ENCODE measurements at places on chromosomes 6 and 20.

- DNase-seq, result no peak
Measured at GRCh38 chr6:4957521-4958231, 46.2 kb downstream of the RPP40 start.

- no peak for DNase-seq
Measured at GRCh38 chr6:72712910-72713309, 91.0 kb downstream of the KCNQ5 start.

DNA sequence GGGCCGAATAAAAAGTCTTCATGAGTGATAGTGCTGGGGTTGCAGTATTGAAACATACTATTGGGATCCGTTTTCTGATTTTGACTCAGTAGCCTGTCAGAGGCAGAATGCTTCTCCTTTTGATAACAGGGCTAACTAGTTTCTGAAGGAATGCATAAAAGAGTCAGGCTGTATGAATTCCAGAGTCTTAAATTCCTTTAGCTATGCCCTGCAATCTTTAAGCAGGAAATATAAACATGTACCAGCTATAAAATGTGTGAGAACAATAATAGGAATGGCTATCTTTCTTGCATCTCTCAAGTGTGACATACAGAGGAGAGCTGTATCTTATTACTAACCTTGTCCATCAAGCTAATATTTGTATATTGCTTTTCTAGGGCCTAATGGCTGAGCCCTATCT is 917.1 kb downstream of the KIF16B start:
- no peak for DNase-seq

DNA sequence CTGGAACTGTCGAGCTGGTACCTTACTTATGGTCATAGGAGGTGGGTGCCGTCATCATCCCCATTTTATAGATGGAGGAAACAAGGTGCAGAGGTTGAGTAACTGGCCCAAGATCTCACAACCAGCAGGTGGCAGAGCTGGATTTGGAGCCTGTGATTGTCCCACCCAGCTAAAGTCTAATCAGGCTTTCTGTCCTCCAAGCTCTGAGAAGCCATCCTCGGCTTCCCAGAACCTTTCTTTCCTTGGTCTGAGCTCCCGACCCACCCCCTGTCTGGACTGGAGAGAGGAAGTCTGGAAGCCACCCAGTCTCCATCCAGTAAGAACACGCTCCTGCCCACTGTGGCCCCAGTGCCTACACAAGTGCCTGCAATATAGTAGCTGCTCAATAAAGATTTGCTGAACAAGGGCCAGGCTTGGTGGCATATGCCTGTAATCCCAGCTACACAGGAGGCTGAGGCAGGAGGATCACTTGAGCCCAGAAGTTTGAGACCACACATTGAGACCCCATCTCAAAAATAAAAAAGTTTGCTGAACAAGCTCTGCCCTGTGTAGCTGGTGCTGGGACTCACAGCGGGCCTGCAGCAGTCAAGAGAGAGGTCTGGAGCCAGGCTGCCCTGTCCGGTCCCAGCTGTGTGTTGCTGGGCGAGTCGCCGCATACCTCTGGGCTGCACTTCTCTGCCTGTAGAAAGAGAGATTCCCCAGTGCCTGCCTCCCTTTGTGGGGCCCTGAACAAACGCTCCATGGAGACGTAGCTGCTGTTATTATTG is 32.5 kb upstream of the DLGAP4 start:
- DNase-seq, result no peak

DNA sequence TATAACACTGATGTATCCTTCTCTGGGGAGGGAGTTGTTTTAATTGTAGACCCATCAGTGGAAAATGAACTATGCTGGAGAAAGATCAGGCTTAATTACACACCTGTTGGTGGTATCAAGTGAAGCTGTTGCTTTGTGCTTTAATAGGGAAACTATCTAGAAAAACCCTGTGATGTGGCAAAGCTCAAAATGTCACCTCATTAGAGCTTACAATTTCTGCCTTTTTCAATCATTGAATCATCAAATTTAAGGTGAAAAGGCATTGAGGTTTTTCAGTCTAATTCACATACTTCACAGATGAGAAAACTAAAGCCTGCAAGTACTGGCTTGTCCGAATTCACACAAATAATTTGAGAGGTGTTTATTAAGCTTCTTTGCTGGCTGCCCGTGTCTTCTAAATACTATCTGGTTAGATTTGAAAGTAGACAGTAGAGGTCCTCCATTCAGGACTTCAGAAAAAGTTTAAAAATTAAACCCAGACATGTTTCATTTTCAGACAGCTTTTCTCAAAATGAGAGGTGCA is 143.3 kb upstream of the MAP3K7 start:
- no peak for DNase-seq

GRCh38 chr6:89023591-89024441 is 56.7 kb upstream of the PNRC1 start:
- no peak for DNase-seq

- no peak for DNase-seq
Measured at GRCh38 chr20:35006009-35006408, 50.3 kb downstream of the MYH7B start.

DNA sequence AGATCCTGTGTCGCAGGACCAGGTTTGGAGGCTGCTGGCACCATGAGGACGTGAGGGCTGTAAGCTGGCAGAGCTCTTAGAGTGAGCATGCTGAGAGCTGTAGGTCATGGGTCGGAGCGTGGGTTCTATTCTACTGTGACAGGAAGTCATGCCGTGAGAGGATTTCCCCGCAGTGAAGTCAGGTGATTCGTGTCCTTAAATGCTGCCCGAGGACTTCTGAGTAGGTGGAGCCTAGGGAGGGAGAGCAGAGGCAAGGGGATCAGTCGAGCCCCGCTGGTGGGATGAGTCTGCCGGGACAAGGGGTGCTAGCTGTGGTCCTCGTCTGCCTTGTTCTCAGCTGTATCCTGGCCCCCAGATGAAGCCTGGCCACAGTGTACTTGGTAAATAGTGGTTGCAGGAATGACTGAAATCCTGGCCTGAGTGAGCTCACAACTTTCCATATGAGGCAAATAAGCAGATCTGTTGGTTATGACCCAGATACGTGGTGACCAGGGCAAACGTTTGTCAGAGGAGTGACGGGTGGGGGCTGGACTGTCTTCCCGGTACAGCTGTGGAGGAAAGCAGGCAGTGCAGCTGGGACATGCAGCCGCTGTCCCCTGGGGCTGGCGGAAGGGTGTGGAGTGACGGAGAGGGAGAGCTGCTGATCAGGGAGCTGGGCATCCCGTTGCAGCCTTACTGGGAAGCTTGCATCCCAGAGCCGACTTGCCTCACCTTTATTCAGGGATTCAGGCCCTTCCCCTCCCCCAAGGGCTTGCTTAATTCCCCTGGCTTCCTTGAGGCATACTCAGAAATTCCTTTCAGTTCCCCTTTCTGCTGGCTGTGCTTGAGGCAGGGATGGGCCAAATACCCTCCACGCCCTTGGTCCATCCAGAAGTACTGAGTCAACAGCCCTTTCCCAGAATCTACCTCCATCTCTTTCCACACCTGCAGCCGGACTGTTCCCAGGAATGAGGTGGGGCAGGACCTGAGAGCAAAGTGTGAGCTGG is 250.9 kb upstream of the RREB1 start:
- no peak for DNase-seq

- DNase-seq, result no peak
Measured at GRCh38 chr6:5475779-5476178, 214.5 kb downstream of the FARS2 start.

DNA sequence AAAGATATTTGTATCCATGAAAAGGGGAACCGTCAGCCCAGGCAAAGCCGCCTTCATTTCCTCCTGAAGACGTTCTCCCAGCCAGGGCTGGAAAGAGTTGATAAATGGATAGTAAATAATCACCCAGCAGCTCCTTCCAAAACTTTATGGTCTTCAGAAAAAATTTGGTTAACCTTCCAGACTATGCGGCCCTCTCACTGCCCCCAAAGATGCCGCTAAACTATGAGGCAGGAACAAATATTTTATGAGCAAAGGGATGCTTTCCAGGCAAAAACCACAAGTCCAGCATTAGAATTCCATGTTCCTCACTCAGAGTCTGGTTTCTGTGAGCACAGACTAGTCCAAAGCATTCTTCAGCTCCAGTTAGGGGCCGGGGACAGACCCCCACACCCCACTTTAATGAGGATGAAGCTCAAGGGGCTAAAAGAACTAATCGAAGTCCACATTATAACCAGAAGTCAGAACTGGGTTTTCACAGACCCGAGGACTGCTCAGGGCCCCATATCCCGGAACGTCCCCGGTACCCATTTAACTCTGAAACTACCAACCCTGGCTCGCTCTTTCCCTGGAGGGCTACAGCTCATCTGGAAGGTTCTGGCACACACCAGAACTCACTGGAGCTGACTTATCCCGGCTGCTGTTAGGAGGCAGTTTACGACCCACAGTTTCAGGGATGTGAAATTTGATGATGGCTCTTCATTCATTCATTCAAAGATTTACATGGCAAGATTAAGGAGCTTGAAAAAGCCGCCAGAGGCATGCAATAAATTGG is 29.4 kb downstream of the BMP7 start:
- DNase-seq, result no peak

- no peak for DNase-seq
Measured at GRCh38 chr6:161840380-161840779, 566.5 kb upstream of the AGPAT4 start.

- DNase-seq, result no peak
Measured at GRCh38 chr6:80148220-80148619, 41.7 kb downstream of the BCKDHB start.

GRCh38 chr20:59643615-59644061 is 39.3 kb downstream of the PHACTR3 start:
- DNase-seq, result no peak

DNA sequence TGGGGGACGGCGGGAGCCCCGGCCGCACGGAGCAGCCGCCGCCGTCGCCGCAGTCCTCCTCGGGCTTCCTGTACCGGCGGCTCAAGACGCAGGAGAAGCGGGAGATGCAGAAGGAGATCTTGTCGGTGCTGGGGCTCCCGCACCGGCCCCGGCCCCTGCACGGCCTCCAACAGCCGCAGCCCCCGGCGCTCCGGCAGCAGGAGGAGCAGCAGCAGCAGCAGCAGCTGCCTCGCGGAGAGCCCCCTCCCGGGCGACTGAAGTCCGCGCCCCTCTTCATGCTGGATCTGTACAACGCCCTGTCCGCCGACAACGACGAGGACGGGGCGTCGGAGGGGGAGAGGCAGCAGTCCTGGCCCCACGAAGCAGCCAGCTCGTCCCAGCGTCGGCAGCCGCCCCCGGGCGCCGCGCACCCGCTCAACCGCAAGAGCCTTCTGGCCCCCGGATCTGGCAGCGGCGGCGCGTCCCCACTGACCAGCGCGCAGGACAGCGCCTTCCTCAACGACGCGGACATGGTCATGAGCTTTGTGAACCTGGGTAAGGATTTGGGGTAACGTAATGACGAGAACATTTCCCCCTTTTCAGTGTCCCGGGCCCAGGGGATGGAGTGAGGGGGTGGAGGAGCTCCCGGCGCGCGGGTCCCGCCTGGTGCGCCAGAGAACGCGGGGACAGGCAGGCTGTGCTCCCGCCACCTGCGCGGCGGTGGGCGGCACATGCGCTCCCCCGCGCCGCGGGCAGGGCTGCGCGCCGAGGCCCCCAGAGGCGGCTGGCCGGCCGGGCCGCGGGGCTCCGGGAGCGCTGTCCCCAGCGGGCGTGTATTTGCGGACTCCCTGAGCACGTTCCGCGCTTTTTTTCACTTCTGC is 1.4 kb downstream of the BMP6 start:
- DNase-seq, result no peak

- no peak for DNase-seq
Measured at GRCh38 chr20:31675828-31676608, 38.3 kb downstream of the COX4I2 start.

DNA sequence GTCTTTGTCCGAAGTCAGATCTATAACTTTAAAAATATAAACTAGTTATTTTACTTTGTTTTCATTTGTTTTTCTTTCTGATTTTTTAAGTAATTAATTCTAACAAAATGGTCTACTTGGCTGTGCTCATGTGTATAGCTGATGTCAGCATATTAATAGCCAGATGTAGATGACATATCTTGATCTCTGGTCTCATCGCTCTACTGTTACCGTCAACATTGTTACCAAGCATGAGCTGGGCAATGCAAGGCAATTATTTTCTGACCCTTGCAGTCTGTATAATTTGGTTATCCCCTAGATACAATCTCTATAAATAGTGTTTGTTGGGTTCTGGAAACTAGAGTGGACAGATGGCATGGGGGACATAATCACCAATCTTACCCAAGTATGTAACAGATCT is 151.6 kb upstream of the PTPRK start:
- DNase-seq, result no peak

Data from T1000 (cell line).